CD4-positive, alpha-beta T cell treated with Interleukin-10 for 1 hour (primary cell): ENCODE measurements at places on chromosomes 7 and 10.

DNA sequence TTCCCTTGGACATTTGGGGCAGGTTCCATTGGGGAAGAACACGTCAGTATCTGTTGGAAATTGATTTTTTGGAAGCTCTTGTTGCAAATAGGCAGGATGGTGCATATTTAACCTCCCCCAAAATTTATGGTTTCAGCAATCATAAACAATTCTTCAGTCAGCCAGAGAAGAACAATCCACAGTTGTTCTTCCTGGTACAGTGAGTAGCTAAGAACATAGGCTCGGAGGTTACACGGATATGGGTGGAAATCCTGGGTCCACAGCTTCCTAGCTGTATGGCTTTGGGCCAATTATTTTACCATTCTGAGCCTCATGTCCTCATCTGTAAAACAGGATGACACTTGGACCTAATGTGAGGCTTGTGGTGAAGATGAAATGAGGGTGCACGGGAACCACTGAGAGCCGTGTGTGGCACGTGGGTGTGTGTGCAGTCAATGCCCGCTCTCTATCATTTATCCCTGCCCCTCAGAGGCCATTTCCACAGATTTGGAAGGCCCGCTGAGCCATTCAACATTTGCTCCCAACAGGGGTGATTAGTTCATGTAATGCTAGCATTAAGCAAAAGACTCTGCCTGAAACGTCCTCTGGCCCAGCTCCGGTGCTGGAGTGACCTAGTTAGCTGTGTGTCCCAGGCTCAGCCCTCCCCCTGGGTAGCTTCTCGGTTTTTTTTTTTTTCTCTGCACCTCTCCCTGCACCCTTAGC is 9.7 kb downstream of the CAMK1D start:
- no peak for DNase-seq

GRCh38 chr7:18345641-18346234 is 149.8 kb upstream of the HDAC9 start:
- peak; percentile 48 for DNase-seq

DNA sequence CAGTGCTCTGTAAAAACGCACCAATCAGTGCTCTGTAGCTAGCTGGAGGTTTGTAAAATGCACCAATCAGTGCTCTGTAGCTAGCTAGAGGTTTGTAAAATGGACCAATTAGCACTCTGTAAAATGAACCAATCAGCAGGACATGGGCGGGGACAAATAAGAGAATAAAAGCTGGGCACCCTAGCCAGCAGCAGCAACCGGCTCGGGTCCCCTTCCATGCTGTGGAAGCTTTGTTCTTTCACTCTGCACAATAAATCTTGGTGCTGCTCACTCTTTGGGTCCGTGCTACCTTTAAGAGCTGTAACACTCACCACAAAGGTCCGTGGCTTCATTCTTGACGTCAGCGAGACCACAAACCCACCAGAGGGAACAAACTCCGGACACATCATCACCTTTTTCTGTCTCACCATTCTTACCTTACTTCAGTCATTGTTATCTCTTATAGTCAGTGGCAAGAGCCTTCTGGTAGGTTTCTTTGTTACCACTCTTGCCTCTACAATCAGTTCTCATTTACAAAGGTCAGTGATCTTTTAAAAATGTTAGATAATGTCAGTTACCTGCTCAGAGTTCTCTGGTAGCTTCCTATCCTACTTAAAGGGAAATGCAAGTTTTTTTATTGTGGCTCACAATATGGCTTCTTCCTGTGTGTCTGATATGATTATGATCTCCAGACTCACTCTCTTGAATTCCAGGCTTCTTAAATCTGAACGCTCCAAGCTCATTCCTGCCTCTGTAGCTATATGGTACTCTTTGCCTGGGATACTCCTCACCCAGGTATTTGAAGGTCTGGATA is 4.5 kb downstream of the STAM start:
- peak; percentile 62 for DNase-seq

- DNase-seq, result no peak
These were observed 565.5 kb downstream of the PARD3 start for GRCh38 chr10:34249634-34250033.

DNA sequence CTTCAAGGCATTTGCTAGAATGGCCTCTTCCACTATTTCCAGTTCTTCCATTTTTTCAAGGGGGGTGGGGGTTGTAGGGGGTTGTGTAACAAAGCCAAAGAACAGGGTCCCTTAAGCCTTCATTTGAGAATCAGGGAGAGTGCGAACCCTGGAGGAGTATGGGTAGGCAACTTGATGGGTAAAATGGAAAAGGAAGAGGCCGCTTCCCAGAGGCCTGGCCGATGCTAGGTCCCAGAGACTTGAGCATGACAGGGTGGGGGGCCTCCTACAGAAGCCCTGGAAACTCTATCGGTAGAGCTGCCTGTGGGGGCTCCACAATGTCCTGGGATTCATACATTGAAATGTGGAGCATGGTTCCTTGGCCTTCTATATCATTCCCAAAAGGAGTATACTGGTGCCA is 9.1 kb upstream of the HOXA13 start:
- no peak for DNase-seq

DNA sequence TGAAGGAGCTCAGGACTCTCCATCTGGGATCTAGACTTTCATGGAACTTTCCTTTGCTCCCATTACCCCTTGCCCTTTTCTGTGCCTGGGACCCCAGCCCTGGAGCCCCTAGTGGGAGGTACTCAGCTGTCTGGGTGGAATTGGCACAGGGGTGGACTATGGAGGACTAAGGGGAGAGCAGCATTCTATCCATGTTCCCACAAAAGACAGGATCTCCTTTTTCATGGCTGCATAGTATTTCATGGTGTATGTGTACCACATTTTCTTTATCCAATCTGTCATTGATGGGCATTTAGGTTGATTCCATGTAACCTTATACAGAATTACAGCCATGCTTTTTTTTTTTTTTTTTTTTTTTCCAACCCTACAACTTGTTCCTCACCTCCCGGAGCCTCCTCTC is 89.1 kb downstream of the GALNT17 start:
- no peak for DNase-seq
